ENCODE measurements at places on chromosomes 3 and 15.

DNA sequence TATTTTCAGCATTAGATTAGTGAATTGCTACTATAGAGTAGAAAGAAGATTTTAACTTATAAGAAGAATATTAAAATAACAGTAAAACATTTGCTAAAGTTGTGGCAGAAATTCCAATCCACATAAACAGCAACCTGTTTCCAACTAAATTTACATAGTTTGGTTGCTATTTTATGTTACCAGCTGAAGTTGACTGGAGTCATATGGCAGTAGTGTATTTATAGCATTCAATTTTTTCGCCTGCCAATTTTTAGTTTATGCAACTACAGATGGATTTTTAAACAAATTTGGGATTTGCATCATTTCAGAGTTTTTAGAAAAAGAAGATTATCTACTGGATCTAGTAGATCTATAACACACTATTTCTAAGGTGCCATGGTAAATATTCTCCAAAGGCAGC, 332.5 kb upstream of the BCHE start:
- no peak for DNase-seq

- DNase-seq = no peak
These were observed 108.8 kb upstream of the RAD18 start for GRCh38 chr3:9071936-9072666.

- DNase-seq = no peak
These were observed 38.4 kb downstream of the IQSEC1 start for GRCh38 chr3:13034861-13035260.

- peak; percentile 79 for DNase-seq
These were observed 93.9 kb downstream of the RBPMS2 start for GRCh38 chr15:64681424-64682024.

GRCh38 chr3:172711454-172711795, 558 bp upstream of the NCEH1 start:
- DNase-seq = no peak

GRCh38 chr3:194782698-194783404, 97.2 kb downstream of the FAM43A start:
- no peak for DNase-seq

GRCh38 chr3:180871901-180872300, 40.6 kb upstream of the FXR1 start:
- DNase-seq = no peak

GRCh38 chr15:87145696-87146095, 1066.0 kb downstream of the AGBL1 start:
- no peak for DNase-seq

DNA sequence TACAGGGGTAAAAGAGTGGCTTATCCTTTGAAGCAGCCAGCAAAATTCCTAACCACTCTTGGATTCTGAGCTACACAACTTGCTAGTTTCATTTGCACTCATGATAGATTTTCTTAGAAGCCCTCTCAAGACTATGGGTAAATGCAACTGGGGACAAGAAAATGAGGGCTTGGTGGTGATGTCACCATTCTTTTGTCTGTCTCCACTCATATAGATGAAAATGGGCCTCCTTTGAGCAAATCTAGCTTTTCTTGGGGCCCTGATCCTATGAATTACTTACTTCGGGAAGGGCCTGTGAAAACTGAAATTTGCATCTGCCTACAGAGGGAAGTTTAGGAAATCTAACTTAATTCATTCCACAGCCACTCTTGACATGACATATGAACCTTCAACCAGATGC, 486.3 kb downstream of the MAGI1 start:
- DNase-seq = no peak

DNA sequence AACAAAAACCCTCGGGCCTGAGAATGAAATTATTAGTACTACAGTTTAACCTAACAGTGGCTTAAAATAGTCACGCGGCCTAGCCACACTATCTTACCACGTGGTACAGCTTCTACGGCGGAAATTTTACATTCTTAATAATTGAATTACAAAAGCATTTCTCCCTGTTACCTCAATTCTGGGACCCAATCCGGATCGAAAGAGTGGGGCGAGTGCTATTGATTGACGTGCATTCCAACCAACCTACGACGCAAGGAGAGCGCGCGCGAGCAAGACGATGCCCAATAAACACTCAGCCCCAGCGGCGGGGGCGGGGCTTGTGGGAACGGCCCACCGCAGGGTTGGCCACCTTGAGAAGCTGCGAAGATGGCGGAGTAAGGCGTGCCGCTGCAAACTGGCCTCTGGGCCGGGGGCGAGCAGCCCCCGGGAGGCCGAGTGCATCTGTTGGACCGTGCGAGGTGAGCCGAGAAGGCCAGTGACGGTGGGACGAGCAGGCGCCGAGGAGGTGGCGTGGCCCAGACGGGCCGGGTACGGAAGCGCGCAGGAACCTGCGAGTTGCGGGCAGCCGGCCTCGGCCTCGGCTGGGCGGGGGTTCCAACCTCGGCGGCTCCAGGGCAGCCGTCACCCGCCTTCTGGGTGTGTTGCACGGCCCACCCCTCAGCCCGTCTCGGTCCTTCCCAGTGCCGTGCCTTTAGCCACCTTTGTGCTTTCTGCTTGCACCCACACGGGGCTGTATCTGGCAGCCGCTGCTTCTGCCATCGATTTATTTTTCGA, 48.6 kb downstream of the OIP5 start:
- DNase-seq = peak; percentile 99

DNA sequence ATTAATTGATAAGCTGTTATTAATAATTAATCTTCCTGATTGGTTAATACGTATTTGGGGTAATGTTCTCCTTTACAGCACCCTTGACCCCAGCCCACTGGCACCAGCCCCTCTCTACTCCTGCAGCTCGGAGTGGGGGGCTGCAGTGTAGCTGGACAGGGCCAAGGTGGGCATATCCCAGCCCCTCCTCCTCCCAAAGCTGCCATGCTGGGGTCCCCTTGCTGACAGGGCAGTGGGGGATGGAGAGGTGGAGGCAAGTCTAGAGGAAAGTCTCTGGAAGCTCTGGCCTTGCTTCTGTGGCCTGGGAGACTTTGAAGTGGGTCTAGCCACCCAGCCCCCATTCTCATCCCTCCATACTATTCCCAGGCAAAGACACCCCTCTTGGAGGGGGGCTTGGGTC, 35.8 kb downstream of the HCN4 start:
- DNase-seq = no peak

DNA sequence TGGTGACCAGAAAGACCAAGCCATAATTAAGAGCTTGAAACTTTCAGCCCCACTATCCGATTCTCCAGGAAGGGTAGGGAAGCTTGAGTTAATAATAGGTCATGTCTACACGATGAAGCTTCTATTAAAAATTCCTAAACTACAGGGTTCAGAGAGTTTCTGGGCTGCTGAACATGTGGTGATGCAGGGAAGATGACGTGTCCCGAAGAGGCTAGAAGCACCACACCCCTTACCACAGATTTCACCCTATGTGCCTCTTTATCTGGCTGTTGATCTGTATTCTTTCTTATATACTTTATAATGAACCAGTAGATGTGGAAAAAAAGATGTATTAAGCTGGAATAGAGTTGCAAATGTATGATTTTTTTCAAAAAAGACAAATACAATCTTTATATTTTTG, 473.4 kb downstream of the NLGN1 start:
- no peak for DNase-seq

DNA sequence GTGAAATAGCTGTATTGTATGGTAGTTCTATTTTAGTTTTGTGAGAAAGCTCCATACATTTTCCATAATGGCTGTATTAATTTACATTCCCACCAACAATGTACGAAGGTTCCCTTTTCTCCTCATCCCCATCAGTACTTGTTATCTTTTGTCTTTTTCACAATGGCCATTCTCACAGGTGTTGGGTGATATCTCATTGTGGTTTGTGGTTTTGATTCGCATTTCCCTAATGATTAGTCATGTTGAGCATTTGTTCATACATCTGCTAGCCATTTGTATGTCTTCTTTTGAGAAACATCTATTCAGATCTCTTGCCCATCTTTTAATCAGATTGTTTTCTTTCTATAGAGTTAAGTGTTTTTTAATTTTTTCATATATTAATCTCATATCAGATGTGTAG, 931.9 kb downstream of the IGSF11 start:
- DNase-seq = peak; percentile 6

DNA sequence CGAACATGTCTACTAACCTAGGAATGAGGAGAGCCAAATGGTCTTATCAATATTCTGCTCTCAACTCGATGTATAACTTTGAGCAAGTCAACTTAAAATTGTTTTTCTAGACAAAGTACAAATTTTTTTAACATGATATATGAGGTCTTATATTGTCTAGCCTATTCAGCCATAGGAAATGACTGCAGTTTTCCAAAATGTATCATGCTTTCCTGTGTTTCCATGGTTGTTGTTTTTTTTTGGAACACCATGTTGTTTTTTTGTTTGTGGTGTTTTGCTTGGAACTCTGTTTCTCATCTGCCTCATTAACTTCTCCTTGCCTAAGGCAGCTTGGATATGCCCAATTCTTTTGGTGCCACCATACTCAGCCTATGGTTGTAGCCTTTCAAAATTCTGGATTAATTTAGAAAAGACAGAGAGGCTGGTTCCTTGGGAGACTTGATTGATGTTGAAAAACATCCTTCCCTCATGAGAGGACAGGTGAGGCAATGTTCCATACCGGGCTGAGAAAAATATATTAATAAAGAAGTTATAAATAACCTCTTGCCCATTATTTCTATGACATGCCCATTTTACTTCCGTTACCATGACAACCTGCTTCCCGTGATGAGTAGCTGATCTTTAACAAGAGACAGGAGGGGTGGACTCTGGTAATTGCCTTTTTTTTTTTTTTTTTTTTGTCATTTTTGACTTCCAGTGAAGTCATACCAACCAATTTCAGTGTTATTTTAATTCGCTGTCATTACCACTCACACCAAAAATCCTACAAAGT, 687.9 kb upstream of the GRM7 start:
- DNase-seq = no peak

DNA sequence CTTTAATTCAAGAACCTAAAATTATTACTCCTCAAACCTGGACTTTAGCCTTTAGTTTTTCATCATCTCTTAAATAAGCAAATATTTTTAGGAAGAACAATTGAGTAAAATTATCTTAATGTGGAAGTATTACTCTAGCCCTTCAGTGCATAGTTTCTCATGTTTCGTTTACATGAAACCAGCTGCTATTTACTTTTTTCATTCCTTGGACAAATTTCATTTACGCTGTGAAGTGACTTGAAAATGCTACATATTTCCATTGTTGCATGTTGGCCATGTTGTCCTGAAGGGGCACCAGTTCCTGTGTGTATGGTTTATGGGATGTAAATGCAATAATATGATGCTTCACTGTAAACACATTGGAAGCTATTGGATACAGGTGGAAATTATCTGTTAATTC, 49.9 kb downstream of the SLC25A26 start:
- no peak for DNase-seq

DNA sequence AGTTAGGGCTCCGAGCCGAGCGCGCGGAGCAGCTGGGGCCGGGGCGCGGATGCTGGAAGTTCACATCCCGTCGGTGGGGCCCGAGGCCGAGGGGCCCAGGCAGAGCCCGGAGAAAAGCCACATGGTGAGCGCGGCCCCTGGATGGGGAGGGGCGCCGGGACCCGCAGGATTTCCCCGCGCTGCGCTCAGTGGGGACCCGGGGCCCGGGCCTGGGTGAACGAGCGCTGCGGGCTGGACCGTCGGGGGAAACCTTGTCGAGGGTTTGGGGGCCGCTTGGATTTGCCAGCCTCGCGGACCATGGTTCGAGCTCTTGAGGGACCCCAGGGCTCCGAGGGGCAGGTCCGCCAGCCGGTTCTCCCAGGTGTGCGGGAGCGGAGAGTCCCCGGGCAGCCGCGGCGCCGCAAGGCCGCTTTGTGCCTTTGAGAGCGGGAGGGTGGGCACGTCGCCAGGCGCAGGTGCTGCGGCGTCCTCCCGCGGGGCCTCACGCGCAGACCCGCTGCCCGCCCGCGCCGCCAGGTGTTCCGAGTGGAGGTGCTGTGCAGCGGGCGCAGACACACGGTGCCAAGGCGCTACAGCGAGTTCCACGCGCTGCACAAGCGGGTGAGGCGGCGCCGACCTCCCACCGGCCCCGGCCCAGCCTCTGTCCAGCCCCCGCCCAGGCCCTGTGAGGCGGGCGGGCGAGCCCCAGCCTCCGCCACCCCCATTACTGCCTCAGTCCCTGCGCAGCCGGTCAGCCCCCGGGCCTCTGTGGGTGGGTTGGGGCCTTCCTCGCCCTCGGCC, at the start of gene SNX22:
Gene SNX22, plus strand, starts transcription at position 5 of the 780 bp plus-strand sequence. Its CDS starts 45 bp downstream, at position 50.
- DNase-seq = no peak

DNA sequence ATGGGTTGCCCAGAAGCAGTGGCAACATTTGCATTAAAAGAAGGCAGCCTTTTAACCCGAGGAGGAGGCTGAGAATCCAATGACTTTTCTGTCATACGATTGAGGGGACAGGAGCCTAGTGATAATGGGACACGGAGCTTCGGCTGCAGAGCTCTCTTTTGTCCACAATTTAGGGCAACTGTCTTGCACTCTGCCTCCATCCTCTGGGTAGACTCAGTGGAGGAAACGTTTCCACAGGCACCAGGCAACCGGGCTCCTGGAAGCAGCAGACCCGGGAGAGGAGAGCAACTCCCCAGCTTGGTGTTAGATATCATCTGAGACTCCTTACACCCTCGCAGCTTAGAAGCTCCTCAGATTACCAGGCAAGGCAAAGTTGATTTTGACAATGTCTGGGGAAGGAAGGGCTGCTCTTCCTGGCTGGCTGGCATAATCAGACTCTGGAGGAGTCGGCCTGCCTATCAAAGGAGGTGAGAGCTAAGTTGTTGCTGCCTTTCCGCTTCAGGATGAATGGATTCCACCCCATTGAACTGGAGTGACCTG, 43.5 kb upstream of the RNU6-1 start:
- no peak for DNase-seq

DNA sequence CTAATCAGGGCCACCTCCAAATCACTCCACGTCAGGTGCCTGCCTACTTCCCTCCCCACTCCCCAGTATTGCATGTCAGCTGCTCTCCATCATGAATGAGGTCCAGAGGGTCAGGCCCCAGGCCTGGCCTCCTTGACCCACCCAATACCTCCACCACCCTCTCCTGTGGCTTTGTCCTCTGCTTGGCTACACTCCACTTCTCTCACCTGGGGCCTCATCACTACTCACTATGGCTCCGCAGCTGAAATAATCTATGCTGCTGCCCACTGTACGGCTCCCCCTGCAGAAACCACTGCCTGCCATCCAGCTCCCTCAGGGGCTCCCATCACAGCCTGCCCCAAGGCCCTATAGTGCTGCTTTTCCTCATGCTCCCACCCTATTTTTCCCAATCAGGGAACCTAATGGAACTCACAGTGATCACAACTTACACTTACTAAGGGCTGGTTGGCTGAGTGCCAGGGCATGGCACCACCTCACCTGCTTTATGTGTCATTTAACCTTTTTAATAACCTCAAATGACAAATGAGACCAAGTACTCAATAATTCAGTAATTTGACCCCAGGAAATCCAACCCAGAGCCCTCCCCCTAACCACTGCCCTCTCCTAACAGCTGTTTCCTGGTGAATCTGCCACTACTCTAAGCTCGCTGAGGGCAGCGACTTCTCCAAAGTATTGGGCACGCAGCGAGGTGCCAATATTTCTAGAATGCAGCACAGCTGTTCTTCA, 2.3 kb downstream of the GORASP1 start:
- peak; percentile 53 for DNase-seq

DNA sequence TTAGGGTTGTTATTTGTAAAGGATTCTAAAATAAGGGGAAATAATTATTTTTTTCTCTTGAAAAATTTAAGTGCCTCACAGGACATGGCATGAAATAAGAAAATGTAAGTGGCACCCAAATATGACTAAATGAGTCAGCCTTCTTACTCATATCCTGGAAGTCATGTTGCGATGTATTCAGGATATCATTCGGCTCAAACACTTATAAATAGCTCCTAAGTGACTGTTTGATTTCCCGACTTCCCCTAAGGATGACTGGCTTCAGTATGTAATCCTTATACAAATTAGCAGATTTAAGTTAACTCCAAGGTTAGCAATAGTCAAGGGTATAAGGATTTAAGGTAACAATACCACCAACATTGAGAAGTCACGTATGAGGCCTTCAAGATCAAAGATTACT, 57.3 kb upstream of the OSTN start:
- DNase-seq = peak; percentile 90

- no peak for DNase-seq
These were observed 2.0 kb upstream of the TBC1D2B start for GRCh38 chr15:78079298-78080087.
